PC-3 (cell line): ENCODE measurements at places on chromosomes 11 and 22. TPM values are rescaled to one million over a fixed set of nuclear protein-coding genes. Genes with fewer than 3 reads are reported as not detected.

DNA sequence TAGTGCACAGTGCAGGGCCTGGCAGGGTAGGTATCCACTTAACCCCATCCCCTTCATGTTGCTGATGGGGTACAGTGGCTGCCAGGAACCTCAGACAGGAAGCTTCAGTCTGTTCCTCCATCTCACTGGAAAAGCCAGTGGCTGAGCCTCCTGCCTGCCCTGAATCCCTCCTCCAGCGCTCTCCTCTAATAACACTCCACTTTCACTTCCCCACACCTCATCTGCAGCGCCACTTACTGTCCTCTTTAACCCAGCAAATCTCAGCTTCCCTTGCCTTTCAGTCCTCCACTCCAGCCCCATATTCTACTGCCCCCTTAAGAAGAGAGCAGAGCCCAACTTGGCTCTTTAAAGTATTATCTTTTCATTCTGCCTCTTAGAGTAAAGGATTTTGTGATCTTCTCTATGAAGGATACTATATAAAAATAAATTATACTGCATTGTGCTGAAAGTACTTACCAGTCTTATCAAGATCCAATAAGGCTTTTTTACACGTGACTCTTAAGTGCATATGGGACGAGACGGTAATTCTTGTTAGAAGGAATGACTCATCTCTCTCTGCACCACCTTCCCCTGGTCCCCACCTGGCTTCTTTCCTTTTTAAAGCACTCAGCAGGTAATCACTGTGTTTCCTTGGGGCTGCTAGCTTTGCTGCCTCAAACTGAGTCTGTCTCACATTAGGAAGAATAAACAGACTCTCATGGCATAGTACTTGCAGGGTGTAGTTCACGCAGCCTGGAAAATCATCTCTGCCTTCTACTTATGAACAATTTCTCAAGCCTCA, 238.0 kb upstream of the NARS2 start:
- no peak for DNase-seq

Gene OR52H1
- total RNA-seq: not detected in 2 replicates

GRCh38 chr22:36977401-36977861, 41.8 kb downstream of the TST start:
- DNase-seq: peak; percentile 6

Gene SLN
- 0.40 TPM in 1 of 2 replicates, not detected in the other for total RNA-seq

DNA sequence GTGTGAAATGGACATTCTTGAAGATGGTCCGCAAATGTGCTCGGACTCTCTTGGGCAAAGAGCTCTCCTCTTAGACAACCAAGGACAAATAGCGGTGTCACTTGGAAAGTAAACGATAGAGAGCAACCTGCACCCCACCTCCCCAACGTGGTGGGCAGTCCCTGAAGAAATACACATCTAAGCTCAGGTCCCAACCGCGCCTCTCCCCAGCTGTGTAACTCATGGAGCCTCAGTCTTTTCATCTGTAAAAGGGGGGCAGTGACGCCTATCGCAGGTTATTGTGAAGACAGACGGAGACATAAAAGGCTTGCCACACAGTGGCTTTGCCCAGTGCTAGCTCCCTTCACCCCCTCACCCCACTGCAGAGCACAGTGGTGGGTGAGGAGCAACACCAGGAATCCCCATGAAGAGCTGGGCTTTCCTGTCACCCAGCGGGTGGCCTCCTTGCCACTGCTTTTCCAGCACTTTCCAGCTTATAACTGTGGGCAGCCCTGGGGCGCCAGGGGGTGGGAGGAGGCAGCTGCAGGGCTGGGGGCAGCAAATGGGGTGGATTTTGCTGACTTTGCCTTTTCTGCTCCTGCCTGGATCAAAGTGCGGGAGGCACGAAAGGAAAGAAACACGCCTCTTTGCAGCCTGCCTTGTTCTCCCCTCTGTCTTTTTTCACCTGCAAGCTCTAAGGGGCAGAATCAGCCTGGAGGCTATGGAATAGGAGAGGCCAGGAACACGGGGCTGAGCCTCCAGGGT, 73.7 kb upstream of the TSPAN18 start:
- no peak for DNase-seq

Gene FREY1
- total RNA-seq: 0.15 and 2.1 TPM in 2 replicates
